T-helper 9 cell (primary cell): ENCODE measurements at places on chromosomes 5 and 9.

DNA sequence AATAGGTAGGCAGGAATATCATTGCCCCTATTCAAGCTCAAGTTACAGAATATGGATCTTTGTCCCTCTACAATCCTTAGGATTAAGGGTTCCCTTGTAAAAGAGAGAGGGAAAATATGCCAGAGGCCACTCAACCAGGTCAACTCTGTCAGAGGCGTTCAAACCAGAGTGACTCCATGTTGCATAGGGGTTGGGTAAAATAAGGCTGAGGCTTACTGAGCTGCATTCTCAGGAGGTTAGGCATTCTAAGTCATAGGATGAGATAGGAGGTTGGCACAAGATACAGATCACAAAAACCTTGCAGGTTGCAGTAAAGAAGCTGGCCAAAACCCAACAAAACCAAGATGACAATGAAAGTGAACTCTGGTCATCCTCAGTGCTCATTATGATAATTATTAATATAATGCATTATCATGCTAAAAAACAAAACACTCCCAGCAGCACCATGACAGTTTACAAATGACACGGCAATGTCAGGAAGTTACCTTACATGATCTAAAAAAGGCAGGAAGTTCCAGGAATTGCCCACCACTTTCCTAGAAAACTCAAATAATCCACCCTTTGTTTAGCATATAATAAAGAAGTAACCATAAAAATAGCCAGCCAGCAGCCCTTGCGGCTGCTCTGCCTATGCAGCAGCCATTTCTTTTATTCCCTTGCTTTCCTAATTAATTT is 64.8 kb downstream of the ERP44 start:
- DNase-seq: no peak

DNA sequence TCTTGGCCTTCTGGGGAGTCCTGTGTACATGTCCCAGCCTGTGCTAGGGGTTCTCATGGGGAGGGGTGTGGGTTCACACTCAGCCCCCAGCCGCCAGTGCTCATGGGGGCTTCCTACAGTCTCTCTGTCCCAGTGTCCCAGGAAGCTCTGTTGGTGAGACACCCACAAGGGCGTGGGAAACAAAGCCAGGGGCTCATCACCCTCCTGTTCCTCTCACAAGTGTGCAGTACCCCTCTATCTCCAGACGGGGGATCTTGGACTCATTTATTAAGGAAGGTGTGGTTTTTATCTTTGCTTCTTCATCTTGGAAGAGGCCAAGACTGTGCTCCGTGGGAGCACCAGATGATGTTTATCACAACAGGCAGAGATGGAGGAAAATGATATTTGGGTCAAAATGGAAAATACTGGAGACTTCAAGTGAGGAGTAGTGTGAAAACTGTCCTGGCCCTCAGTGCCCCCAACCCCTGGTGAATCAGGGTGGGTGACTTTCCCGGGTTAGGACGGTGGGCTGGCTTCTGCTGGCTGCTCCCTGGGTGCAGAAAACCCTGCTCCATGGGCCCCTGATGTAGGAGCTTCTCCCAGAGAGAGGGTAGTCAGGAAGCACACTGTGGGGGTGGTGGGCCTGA is 15.2 kb downstream of the TMEM171 start:
- no peak for DNase-seq

GRCh38 chr5:44833249-44833648 is 24.5 kb downstream of the MRPS30 start:
- DNase-seq: no peak

DNA sequence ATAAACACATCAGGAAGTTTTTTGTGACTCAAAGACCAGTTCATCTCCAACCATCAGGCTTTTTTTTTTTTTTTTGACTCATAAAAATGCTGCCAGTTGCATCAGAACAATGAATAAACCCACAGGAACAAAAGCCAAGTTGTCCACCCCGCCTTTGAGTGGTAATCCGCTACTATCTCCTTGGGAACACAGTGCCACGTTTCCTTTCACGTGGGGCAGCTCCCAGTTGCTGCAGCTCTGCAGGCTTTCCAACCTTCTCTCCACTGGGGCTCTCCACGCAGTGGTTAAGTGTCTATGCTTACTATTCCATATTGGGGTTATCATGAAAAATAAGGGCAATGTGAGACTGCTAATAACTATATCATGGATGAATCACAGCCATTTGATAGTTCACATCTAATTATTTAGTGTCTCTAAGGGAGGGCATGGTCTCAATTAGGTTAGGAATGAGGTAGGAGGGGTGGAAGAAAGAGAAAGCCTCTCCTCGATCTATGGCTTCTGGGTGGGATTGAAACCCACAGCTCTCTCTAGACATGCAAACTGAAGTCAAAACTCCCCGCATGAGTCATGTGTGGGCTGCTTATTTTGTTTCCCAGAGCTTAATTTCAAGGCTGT is 55.8 kb upstream of the ACTBL2 start:
- DNase-seq: no peak

- DNase-seq: peak; percentile 36
Observed at GRCh38 chr9:125189011-125189360, 617 bp downstream of the PPP6C start.
